ENCODE measurements at places on chromosomes 6 and 20. TPM values are rescaled to one million over a fixed set of nuclear protein-coding genes. Genes with fewer than 3 reads are reported as not detected.

DNA sequence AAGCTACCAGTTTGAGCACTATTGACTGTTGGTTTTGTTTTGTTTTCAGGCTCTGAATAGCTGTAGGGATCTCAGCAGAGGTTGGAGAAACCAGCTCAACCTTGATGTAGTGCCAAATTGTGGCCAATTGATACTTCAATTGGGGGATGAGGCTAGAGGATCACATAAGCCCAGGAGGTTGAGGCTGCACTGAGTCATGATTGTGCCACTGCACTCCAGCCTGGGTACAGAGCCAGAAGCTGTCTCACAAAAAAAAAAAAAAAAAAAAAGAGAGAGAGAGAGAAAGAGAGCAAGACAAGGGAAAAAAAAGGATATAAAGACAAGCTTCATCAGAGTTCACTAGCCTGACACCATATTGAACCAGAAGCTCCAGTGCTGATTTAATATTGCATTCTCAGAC is 702.1 kb downstream of the FRK start:
- no peak for DNase-seq

DNA sequence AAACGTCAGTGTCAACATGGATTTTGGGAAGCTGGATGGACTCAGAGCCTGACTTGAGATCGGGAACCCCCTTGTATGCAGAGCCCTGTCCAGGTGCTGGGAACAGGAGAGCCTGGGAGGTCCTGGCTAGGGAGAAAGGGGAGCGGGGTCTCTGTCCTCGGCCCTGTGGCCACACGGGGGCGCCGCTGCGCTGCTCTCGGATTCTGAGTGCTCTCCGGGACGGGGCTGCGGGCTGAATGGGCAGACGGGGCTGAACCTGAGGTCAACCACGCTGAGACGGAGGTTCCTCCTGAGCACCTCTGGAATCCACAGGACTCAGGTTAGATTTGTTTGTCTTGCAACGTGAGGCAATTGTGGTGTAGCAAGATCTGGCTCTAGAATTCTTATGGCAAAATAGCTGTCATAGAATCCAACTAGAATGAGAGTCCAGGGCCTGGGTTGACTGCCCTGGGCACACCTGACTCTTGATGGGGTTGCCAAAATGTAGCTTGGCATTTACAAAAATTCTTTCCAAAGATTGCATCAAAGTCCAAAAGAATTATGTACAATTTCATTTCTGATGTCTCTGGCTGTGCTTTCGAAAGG is 20.6 kb upstream of the HLA-F start:
- DNase-seq: peak; percentile 61

GRCh38 chr20:11159728-11160127 is 485.9 kb upstream of the JAG1 start:
- no peak for DNase-seq

GRCh38 chr20:34943808-34944567 is 11.6 kb downstream of the GSS start:
- DNase-seq: no peak

- DNase-seq: no peak
These were observed 3.0 kb upstream of the ARID1B start for GRCh38 chr6:156773935-156774852.

DNA sequence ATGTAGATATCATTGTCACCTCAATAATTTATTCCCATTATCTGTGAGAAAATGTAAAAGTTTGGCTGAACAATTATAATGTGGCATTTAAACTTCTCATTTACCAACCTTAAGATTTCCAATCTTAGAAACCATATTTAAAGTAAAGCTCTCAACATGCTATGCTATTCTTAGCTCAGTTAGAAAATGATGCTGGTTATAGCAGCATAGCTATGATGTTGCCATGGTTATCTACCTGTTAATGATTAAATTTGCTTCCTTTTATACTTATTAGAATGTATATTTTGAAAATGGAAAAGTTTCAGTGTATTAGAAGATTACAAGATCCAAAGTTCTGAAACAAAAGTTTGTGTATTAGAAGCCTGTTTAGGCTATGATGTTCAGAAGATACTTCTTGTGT is 110.1 kb downstream of the GPR63 start:
- no peak for DNase-seq

- no peak for DNase-seq
These were observed 138.4 kb downstream of the TAF4 start for GRCh38 chr20:61927193-61927825.

DNA sequence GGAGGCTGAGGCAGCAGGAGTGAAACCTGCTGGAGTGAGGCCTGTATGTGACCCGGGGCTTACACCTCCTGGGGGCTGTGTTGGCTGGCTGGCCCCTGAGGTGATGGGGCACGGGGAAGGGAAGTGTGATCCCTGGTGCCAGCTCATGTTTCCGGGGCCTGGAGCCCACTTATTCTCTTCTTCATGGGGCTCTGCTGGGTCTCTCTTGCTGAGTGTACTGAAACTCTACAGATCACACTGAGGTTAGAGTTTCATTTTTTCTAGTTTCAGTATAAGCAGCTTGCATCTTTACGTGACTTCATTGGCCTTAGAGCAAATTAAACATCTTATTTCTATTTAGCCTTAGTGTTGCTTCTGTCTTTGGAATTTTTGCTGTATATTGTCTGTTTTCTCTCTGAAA is 96.2 kb downstream of the ANKS1A start:
- no peak for DNase-seq

- DNase-seq: no peak
These were observed 36.1 kb downstream of the RFPL4B start for GRCh38 chr6:112383191-112383590.

DNA sequence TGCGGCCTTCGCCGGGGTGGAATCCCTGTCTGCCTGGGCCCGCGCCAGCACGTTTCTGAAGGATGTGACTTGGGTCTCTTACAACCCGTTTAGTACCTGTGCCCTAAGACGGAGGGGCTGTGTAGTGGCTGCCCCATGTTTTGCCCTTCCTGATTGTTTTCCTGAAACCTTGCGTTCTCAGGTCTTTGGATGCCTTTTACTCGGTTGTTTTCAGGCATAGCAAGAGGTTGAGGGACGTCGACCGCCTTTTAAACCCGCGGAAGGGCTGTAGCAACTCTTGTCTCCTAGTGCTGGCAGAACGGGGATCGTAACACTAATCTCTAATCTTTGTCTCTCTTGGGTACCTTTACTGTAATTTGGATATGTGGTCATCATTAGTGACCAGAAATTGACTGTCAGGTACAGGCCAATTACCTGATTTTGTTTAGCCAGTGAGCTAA is 706 bp upstream of the NANP start:
- no peak for DNase-seq

GRCh38 chr6:119594907-119595306 is 245.3 kb upstream of the MAN1A1 start:
- no peak for DNase-seq

DNA sequence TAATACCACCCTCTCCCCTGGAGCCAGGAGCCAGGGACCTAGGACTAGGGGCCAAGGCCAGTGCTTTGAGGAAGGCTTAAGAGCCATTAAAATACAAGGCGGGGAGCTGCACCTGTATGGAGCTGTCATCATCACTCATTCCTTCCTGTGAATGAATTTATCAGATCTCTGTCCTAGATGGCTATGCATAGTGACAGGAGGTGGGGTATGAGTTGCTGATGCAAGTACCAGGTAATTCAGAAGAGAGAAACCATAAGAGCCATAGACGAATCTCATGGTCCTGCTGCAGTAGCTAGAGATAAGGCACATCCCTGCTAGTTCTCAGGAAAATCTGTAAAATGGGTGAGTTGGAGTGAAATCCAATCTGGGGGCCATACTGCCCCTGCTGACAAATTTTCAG is 10.3 kb downstream of the GRM4 start:
- no peak for DNase-seq

DNA sequence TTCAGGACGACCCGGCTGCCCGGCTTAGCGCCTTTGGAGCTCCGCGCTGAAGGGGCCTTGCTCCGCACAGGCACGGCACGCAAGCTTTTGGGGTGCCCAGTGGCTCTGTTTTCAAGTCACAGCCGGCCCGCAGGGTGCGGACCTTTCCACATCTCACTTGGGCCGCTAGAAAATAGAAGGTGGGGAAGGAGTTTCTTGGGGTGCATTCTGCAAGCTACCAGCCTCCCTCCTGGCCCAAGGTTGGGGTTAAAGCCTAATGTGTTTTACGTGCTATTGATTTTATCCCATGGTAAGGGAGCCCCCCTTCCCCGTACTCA is 561 bp downstream of the KAT14 start:
- DNase-seq: no peak

GRCh38 chr20:50303573-50304500 is 113.2 kb downstream of the CEBPB start:
- DNase-seq: peak; percentile 86

The VIP gene
- total RNA-seq: 0.15 TPM

The NKAPL gene
- 0.45 TPM for total RNA-seq

The BFSP1 gene
- 0.10 TPM for total RNA-seq

The PLEKHG1 gene
- total RNA-seq: 8.0 TPM

The MROH8 gene
- total RNA-seq: 4.7 TPM

The WFDC12 gene
- total RNA-seq: not detected

The FUCA2 gene
- 36.0 TPM for total RNA-seq

The BPI gene
- total RNA-seq: 0.48 TPM

All from left lobe of liver (tissue), 2 donors.